T-helper 1 cell (primary cell): ENCODE measurements at places on chromosomes 5 and 9.

- no peak for DNase-seq
Observed at GRCh38 chr9:111621895-111622480, 9.1 kb upstream of the DNAJC25 start.

GRCh38 chr5:165579911-165580310 is 2074.5 kb downstream of the MAT2B start:
- no peak for DNase-seq

GRCh38 chr9:94676446-94677131 is 37.3 kb upstream of the FBP1 start:
- DNase-seq = no peak

DNA sequence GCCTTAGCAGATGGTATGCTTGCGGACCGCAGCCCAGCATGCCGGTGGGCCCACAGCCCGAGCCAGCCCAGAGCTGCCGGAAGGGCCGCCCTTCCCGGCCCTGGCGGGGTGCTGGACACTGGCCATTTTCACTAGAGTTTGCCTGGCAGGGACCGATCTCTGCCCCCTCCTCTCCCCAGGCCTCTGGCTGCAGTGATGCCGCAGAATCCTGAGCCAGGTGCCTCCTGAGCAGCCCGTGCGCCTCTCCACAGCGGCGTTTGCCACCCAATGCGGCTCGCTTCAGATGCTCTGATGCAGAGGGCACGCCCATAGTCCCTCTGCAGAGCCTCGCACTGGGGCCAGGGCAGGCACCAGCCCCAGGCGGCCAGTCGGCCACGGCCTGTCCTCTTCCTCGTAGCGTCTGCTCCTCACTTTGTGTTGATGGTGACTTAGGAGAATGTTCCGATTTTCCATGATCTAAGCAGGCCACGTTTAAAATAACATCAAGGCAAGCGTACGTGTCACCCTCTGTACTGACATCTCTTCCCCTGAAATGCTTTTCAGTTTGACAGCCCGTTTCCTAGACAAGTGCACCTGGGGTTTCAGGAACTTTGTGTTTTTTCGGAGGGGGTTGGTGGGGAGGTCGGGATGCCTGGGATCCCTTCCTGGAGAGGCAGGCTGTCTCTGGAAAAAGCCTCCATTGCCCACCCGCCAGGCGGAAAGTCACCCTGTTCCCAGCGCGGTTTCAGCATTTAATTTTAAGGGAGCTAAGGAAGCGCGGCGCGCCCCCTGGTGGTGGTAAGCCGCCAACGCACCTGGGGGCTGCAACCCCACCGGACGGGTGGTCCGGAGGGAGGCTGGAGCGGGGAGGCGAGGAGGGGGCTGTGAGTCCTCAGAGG is 29.8 kb upstream of the HMCN2 start:
- DNase-seq = peak; percentile 57

- DNase-seq = no peak
Observed at GRCh38 chr5:168798065-168799023, 219.2 kb upstream of the PANK3 start.

DNA sequence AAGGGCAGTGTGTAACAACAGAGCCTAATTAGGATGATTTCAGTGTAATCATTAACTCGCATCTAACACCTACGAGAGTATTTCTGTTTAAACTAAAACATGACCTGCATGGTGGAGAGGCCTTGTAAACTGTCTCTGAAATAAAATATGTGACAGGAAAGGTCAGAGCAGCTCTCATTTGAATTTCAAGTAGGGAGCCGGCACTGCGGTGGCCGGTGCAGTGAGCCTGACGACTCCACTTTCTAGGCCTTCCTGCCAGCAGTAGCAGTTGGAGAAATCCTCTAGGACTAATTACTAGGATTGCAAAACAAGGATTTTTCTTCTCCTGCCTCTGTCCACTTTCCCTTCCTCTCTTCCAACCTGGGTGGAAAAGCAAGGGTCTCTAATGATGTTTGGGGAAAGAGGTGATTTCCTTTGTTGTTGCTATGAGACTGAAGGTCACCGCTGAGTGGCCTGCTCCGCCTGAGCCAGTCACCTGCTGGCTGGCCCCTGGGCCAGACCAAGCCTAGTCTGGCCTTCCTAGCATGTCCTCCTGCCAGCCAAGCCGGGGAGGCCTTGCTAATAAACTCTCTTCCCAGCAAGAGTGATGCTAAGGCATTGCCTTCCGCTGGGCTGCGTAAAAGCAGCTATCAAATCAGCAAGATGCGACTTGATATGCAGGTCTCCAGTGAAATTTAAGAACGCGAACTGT is 245.7 kb downstream of the PSAT1 start:
- no peak for DNase-seq

- DNase-seq = no peak
Observed at GRCh38 chr9:104826079-104826775, 62.3 kb downstream of the NIPSNAP3B start.

DNA sequence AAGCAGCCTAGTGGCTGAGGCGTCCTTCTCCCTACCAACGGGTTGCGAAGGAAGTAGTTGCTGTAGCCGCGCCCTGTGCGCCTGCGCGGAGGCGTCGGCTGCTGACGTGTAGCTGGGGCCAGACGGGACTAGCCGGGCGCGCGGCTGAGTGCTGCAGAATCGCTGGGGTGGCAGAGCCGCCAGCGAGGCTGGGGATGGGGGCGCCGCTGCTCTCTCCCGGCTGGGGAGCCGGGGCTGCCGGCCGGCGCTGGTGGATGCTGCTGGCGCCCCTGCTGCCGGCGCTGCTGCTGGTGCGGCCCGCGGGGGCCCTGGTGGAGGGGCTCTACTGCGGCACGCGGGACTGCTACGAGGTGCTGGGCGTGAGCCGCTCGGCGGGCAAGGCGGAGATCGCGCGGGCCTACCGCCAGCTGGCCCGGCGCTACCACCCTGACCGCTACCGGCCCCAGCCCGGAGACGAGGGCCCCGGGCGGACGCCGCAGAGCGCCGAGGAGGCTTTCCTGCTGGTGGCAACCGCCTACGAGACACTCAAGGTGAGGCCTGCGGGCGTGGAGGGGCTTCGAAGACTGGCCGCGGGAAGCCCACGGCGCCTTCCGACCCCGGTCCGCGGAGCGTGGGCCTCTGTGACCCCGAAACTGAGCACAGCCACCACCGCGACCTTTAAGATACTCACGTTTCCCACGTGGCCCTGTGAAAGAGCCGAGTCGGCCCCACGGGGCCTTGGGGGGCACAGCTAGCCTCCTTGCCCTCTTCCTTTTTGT is at the start of gene DNAJC25:
Gene DNAJC25, plus strand, starts transcription at position 121 of the 758 bp plus-strand sequence. Its CDS starts 74 bp downstream, at position 195.
- DNase-seq = peak; percentile 95

GRCh38 chr9:36862206-36863145 is 171.6 kb downstream of the PAX5 start:
- no peak for DNase-seq

GRCh38 chr9:134059188-134059641 is 8.6 kb downstream of the BRD3 start:
- no peak for DNase-seq

DNA sequence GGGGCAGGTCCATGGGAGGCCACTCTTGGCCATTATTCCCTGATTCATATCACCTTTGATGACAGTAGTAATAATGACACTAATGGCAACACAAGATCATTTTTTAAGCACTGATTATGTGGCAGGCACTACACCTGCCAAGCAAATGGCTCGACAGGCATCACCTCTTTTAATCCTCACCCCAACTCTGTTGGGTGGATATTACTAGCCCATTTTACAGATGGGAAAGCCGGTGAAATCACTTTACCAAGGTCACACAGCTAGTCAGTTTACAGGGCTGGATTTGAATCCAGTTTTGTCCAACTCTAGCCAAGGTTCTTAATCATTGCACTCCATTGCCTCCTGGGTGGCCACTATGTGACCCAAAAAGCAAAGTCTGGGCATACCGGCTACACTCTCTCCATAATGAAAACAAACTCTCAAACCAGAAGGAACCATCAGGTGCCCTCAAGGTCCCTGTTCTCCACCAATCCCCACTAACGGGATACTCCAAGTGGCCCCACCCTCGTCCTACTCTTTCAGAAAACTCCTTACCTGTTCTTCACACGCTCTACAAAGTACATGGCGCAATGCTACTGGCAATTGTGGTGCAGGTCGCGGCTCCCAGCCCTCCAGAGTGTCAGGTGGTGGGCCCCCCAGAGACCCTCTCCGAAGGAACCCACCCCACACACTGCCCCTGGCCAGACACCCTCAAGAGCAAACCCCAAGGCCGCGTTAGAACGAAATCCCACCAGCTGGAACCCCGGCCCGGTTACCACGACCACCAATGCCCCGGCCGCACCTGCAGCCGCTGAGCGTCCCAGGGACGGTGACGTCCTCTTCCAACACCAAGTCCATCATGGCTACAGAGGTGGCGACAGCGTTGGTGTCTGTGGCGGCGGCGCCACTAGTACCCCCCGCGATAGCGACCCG is 572 bp downstream of the CDK5RAP2 start:
- no peak for DNase-seq

DNA sequence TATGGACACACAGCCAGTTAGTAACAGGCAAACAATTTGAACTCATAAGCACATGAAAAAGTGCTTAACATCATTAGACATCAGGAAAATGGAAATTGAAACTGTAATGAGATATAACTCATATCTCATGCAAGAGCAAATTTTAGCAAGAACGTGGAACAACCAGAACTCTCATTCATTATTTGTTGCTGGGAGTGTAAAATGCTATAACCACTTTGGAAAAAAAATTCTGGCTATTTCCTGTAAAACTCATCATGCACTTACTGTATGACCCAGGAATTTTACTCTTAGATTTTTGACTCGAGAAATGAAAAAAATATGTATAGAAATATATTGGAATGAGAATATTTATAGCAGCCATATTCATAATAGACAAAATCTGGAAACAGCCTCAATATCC is 205.7 kb upstream of the PUM3 start:
- no peak for DNase-seq

- DNase-seq = no peak
Observed at GRCh38 chr9:87193151-87193550, 245.8 kb upstream of the GAS1 start.

DNA sequence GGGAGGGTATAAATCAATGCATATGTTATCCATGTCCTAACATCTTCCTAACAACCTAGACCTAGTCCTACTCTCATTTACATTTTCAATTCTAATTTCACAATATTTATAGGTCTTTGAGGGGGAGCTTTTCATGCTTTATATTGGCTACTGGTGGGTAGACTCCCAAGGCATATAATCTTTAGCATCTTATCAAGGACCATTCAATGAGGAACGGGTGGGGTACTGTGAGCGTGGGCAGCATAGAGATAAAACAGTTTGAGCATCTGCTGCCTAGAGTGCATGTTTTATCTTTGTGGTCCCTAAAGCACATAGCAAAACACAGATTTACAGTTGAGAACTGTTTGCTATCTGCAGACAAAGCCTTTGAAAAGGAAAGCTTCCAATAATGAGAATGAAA is 427.6 kb upstream of the WWC1 start:
- DNase-seq = no peak

GRCh38 chr5:6488021-6488420 is 39.4 kb downstream of the UBE2QL1 start:
- DNase-seq = no peak

- no peak for DNase-seq
Observed at GRCh38 chr5:8383616-8384015, 514.7 kb downstream of the MTRR start.

- DNase-seq = no peak
Observed at GRCh38 chr9:114271556-114272510, 51.1 kb upstream of the ORM1 start.

DNA sequence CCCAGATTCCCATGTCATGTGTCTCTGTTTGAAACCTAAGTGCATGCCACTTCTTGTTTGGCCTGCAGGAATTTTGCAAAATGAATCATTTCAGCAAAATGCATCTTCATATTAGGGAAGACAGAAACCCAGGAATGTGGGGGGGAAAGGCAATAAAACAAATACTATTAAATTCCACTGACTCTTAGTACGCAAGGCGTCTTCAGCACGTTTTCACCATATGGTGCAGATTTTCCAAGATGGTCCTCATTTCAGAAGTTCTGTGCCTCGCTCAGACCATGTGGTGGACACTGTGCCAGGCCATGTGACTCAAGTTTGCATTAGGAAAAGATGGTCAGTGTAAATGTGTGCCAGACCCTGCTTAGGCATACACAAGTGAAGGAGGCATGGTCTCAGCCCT is 184.0 kb downstream of the ACTL7B start:
- no peak for DNase-seq

DNA sequence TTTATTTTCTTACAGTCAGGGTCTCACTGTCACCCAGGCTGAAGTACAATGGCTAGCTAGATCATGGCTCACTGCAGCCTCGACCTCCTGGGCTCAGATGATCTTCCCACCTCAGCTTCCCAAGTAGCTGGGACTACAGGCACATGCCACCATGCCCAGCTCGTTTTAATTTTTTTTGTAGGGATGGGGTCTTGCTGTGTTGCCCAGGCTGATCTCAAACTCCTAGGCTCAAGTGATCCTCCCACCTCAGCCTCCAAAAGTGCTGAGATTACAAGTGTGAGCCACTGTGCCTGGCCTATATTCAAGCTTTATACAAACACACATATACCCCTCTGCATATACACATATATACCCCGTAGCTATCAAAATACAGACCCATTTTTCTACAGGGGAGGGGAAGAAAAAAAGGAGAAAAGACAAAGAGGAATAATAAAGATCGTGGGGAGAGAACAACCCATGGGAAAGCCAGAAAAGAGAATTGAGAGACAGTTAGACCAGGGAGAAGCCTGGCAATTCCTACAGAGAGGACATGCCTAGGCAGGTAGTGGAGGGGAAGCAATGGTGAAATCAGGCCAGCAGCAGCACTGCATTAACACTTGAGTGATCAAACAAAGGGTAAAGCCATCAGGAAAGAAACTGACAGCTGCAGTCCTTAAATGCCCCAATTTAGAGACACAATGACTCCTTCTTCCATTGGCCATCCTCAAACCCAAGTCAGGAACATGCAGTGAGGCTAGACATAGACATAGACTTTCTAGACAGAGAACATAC is 102.7 kb downstream of the EFNA5 start:
- DNase-seq = no peak

- DNase-seq = no peak
Observed at GRCh38 chr9:109779711-109780452, at the start of gene PALM2AKAP2. TSS of gene PALM2AKAP2 (plus strand) at chr9:109780198. CDS start at chr9:109780489, 291 bp downstream.

DNA sequence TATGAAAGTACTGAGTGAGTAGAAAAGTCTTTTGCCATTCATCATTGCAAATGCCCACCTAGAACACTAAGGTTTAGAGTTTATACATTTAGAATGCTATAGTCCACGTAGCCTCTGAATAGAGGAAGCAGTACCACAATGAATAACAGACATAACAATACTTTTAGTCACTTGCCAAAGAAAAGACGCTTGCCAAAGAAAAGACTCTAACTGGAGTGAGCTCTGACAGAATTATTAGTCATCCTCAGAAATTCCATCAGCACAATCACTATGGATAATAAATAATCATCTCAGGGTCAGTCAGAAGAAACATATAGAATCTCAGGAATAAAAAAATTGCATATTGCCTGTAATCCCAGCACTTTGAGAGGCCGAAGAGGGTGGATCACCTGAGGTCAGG is 168.5 kb upstream of the TARS1 start:
- no peak for DNase-seq

- DNase-seq = no peak
Observed at GRCh38 chr5:119515192-119515591, 62.9 kb downstream of the HSD17B4 start.

DNA sequence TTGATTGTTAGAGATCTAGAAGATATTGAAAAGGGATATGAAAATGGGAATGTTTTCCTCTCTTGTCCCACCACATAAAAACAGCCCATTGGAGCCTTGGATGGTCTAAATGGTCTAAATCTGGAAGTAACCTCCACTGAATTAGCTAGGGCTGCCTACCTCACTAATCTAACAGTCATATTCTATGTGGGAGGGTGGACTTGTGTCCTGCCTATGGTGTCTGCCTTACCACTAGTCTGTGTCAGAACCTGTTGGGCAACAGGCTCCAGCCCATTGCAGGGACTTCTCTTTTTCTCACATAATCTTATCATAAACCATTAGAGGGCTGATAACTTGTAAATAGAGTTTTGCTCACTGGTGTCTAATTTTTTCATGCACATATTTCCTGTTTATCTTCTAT is 548.8 kb upstream of the CDH18 start:
- no peak for DNase-seq
